ENCODE measurements at places on chromosomes 3 and 15.

GRCh38 chr3:155908605-155909004, 38.2 kb downstream of the GMPS start:
- no peak for DNase-seq

- DNase-seq = no peak
Observed at GRCh38 chr3:170572665-170573253, 13.1 kb downstream of the SLC7A14 start.

DNA sequence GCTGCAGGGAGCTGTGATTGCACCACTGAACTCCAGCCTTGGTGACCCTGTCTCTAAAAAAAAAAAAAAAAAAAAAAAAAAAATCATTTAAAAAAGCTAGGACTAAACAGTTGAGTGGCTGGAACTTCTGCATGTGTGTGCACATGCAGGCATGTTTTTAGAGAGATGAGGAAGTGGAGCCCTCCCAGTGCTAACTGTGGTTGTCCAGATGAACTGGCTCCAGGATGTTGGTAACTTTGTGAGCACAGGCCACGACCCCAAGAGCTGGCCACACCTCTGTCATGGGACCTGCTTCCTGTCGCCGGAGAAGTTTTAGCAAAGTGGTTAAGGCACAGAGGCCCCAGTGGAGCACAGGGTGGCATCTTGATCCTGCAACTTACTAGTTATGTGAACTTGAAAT, 27.0 kb downstream of the CHCHD6 start:
- DNase-seq = no peak

DNA sequence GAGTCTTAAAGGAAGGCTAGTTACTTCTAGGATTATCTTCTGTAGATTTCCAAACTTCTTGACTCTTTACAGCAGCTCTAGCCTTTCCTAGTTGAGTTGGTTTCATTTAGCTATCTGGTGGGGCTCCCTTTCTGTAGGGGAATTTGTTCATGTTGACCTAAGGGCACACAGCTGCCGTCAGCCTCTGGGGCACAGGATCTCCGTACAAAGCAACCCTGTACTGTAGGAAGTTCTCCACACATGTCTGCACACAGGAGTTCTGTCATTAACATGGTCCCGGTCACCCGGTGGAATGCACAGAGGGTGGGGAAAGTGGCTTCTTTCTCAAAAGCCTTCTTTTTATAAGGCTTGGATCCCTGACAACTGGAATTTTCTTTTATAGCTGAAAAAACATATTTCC, 88.7 kb upstream of the TNIK start:
- DNase-seq = no peak

DNA sequence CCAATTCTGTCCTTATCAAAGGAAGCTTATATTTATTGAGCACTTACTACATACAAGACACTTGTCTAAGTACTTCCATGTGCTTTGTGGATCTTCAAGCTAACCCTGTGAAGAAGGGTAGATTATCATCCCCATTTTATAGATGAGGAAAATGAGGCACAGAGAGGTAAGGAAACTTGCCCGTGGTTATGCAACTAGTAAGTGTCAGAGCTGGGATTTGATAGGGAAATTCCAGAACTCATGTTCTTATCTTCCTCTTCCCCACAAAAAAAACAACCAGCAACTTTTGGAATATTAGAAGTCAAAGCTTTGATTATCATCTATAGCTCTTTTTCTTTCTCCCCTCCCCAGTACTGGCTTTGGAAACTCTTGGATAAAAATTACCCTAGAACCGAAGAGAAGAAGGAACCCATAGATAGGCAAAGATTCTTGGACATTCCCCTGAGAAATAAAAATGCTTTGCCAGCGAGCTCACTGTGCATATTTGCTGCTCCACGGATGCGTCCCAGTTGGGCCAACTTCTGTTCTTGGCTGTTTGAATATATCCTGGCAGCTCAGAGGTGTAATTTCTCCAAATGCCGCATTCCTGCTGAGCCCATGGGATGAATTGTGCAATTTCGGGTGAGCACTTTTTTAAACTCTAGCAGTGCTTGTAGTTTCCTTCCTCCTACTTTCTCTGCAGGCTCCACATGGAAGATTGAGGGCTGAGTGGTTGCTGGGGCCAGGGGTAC, 591.5 kb upstream of the CFAP20DC start:
- DNase-seq = no peak

- no peak for DNase-seq
Observed at GRCh38 chr15:101326462-101327146, 31.6 kb upstream of the SNRPA1 start.

GRCh38 chr15:57122080-57122840, 203.8 kb downstream of the TCF12 start:
- DNase-seq = no peak

DNA sequence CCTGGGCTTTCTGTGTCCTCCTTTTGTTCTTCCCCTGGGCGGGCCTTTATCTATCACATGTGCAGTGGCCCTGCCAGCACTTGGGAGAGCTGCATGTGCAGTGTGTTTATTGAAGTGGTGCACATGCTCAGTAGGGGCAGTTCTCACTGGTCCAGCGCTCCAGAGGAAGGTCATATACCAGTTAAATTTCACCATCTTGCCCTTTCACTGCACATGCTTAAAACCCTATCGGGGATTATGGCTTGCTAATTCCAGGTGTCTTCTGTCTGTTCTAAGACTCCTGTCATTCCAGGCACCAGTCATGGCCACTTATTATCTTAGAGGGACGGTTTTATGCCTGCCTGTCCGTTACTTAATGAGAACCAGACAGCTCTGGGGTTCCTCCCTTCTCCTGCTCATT, 52.2 kb downstream of the ROPN1B start:
- no peak for DNase-seq

- DNase-seq = no peak
Observed at GRCh38 chr15:68075764-68076385, 21.8 kb downstream of the PIAS1 start.

DNA sequence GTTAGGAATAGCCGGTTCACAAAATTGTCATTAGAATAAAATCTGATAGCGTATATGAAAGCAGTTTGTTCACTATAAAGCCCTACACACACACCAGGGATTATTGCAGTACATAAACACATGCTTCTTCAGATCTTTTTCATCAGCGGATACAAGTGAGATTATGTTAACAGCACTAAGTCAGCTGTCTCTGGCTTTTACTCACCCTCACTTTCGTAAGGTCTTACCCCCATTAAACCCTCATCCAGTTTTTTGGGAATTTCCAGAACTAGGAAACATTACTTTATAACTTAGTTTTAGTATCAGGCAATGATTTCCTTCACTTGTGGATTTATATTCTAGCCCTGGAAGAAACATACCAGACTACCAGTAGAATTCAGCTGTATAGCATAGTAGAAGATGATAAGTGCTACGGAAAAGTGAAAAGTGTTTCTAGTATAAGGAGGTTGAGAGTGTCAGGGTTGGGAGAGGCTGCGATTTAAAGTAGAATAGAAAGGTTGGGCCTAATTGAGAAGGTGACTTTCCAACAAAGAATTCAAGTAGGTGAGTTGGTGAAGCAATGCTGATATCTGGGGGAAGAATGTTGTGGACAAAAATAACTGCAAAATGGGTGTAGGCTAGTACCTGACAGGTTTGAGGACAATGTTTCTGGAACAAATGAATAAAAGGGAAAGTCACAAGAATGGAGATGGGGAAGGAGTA, 22.7 kb downstream of the TMEM207 start:
- DNase-seq = no peak

GRCh38 chr3:126482503-126483255, 7.0 kb upstream of the ZXDC start:
- DNase-seq = no peak

DNA sequence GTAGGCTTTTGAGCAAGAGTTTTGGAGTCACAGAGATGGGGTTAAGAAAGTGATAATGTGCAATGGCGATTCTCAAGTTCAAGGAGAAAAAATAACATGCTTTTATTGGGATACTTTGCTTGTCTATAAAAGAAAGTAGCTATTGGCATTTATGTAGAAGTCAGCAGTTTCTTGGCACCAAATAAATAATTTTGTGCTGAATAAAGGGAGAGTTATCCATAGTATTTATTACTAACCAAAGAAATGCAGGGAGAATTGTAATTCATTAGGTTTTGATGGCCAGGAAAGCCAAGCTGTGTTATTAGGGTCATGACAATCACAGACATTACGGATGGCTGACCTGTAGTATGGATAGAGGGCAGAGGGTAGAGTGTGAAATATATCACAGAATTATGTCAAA, 33.1 kb downstream of the BTD start:
- DNase-seq = no peak

DNA sequence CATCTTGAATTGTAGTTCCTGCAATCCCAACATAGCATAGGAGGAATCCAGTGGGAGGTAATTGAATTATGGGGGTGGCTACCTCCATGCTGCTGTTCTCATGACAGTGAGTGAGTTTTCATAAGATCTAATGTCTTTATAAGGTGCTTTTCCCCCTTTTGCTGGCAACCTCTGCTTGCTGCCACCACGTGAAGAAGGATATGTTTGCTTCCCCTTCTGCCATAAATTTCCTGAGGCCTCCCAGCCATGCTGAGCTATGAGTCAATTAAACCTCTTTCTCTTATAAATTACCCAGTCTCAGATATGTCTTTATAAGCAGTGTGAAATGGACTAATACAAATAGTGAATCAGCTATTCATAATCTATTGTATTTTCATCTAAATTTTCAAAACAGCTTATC, 537.3 kb downstream of the EPHA3 start:
- DNase-seq = no peak

DNA sequence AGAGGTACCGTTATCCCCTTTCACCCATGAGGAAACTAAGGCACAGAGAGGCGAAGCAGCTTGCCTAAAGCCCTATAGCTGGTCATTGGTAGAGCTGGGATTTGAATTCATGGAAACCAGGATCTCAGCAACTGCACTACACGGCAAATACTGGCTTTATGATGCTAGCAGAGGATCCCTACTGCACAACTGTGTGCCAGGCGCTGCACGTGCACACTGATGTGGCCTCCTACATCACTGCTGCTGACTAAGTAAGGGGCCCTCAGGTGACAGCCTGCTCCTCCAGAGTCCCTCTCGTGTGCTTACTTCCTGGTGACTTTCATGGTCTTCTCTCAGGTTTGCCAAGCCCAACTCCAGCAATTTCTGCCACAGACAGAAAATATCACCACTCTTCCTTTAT, 3.4 kb upstream of the POLG start:
- DNase-seq = no peak

- DNase-seq = no peak
Observed at GRCh38 chr3:49076646-49077045, 17.2 kb downstream of the QRICH1 start.

GRCh38 chr15:87752250-87752951, 504.1 kb downstream of the NTRK3 start:
- no peak for DNase-seq

DNA sequence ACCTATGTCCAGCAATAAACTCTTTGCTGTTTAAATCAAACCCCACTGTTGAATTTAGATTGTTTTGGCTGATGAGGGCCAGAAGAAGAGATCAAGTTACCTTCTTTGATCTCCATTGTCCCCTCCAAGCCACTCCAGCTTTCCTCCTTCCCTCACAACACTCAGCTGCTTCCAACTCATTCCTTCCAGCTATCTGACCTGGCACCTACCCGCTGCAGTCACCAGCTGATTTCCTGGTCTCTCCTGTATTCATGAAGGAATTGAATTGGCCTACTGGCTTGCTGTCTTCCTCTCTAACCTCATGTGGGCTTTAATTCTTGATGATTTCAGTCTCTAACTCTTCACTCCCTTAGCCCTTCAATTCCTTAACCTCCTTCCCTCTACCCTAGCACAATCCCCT, 40.8 kb upstream of the ABHD17C start:
- DNase-seq = no peak

DNA sequence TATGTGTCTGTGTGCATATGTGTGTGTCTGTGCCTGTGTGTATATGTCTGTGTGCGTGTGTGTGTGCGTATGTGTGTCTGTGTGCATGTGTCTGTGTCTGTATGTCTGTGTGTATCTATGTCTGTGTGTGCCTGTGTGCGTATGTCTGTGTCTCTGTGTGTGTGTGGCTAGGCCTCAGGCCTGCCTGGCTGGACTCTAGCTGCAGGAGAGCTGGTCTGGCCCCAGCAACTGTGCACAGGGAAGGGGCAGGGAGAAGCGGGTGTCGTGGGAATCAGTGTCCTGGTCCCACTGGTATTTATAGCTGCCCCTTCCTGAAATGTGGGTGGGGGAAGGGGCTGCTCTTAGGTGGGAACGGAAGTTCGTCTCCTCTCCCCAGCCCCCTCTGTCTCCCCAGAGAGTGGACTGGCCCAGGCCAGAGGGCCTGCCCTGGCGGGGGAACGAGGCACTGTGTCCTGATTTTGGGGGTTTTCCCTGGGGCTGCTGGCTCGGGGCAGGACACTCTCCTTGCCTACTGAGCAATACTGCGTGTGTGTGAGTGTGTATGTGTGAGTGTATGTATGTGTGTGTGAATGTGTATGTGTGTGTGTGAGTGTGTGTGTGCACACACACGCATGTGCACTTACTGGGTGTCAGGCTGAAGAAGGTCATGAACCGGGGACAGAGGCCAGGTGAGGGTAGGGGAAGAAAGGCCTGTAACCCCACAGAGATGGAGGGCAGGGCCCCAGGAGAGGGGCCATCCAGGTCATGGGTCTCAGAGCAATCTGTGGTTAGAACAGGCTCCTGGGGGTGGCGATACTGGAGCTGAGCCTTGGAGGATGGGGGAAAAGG, 6.6 kb downstream of the CSPG4 start:
- DNase-seq = no peak

GRCh38 chr15:51097553-51098330, 3.0 kb upstream of the TNFAIP8L3 start:
- DNase-seq = no peak

DNA sequence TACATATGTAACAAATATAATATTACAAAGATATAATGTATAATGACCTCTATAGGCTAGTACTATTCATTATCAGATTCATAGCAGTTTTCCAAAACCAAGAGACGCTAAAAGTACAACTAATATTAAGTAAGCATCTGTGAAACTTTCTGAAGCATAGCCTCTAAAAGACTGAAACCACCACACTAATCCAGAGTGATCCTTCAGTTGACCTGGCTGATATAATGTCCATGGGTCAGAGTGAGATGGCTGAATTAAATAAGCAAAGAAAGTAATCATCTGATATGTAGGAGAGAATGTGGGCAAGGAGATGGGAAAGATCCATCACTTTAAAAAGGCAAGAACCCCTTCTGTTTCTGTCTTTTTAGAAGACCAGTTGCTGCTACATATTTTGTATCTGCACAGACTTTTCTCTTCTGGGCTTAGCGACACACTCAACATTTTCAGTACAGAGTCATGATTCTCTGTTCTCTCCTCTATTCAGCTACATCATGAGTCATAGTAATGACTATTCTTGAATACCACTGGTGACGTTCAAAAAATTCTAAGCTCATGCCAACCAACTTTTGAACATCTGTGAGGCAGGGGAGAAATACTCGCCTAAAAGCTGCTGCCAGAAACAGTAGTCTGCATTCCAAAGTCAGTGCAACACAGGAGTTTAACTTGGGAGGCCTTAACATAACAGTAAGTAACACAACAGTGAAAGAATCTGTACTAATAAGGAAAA, 149.6 kb downstream of the MAGI1 start:
- no peak for DNase-seq

DNA sequence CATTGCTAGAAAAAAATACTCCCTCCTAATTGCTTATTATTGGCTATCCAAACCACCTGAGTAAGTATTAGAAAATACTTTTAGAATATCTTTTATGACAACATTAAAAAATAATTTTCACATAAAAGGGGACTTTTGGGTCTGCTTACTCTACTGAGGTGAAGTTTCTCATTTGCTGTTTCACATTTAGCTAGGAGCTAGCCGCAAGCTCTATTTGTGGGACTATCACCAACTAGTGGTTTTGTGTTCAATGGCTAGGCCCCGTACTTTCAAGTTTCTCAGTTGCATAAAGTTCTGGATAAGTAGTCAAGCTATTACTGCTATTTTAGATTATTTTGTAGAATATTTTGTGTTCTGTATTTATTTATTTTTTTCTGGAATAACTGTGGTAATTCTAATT, 244.2 kb upstream of the SLITRK3 start:
- DNase-seq = no peak

GRCh38 chr15:33419701-33420100, 108.9 kb downstream of the RYR3 start:
- DNase-seq = no peak
